Stimulated activated CD8-positive, alpha-beta memory T cell treated with anti-CD3 and anti-CD28 coated beads, Interleukin-4, amount 100 ng/mL, for 4 hours (primary cell): ENCODE measurements at places on chromosomes 16 and 17.

- no peak for DNase-seq
Measured at GRCh38 chr17:64783556-64784352, 121.6 kb upstream of the SMURF2 start.

DNA sequence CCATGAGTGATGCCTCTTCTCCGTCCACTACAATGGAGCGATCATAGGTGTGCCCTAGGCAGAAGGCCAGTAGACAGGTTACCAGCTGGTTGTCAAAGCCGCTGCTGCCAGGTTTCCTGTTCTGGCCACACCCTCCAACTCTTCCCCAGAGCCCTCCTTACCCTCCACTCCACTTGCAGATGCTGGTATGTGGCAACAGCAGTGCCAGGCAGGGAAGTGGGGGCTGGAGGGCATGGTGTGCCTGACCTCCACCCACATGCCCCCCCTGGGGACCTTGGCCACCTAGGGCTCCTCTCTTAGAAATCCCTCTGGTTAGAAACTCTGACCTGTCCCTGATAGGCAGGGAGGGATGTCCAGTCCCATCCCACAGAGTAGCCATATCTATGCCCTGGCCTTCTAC is 1.5 kb downstream of the RRAD start:
- DNase-seq = no peak

GRCh38 chr17:31598921-31599571 is 207.6 kb downstream of the RAB11FIP4 start:
- no peak for DNase-seq

GRCh38 chr17:322006-322780 is 30.4 kb downstream of the RPH3AL start:
- no peak for DNase-seq

DNA sequence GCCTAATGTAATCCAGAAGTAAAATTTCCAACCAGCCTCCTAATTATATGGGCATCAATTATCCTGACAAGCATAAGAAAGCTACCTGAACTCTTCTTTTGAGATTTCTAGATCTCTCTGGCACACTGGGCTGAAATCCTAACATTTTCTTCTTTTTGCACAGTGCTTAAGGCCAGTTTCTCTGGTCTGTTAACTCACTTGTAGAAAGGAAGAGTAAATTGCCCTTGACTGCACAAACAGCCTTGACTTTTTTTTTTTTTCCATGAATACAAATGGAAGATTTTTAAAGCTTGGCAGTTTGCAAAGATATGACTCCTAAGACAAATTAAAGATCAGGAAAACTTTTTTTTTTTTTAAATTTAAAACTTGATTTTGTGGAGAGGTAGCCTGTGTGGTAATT is 291.2 kb upstream of the MON1B start:
- DNase-seq = no peak

GRCh38 chr17:75272848-75273184 is 1.8 kb upstream of the MIF4GD start:
- no peak for DNase-seq

- no peak for DNase-seq
Measured at GRCh38 chr16:1105888-1106620, 10.0 kb upstream of the C1QTNF8 start.

DNA sequence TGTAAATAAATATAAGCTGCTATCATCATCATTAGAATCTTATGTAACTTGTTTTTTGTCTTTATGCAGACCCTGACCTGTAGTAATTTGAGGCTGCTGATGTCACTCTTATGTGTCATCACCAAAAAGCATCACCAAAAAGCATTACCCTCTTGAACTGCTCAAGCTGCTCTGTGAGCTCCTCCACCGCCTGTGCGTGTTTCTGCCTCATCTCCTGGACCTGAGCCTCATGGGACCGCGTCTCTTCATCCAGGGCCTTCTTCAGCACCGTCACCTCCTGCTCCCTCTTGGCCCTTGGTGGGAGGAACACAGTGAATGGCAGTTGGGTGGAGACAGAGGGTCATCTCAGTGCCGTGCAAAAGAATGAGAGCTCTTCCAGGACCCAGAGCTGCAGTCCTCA is 82.4 kb downstream of the NDE1 start:
- DNase-seq = no peak

GRCh38 chr17:80800481-80801391 is 190.9 kb upstream of the CHMP6 start:
- DNase-seq = no peak

DNA sequence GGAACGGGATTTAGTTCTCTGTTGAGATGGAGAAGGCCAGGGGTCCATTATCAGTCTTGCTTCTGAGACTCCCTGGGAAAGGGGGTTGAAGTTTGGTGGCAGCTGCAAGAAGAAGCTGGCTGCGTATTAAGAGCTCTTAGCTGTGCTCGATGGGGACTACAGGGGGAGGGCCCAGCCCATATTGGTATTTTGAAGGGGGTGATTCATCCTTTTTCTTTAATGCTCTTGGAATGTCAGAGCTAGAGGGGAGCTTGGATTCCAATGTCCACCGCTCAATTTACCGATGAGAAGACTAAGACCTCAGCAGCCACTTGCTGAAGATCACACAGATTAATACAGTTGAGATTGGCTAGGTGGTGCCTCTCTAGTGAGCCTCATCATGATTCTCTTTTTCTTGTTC is 5.0 kb downstream of the NOG start:
- no peak for DNase-seq

DNA sequence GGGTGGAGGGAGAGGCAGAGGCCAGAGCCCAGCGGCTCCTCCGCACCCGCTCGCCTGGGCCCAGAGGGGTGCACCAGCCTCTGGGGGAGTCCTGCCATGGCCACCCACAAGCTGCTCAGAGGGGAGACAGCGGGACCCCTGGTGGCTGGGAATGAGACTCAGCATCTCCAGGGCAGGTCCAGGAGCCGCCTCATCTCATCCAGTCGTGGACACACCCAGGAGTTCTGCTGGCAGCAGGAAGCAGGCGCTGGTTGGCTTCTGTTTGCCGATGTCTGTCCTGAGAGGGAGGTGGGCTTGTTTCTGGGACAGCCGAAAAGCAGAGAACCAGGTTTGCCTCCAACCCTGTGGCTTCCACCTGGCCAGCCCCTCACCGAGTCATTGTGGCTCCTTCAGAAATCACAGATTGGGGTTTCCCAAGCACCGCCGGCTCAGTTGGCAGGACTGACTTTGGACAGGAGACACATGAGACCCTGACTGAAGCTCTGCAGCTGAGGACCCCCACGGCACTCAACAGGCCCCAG is 49.6 kb upstream of the ENPP7 start:
- DNase-seq = no peak

GRCh38 chr17:36602924-36603384 is 1.6 kb downstream of the MRM1 start:
- no peak for DNase-seq

DNA sequence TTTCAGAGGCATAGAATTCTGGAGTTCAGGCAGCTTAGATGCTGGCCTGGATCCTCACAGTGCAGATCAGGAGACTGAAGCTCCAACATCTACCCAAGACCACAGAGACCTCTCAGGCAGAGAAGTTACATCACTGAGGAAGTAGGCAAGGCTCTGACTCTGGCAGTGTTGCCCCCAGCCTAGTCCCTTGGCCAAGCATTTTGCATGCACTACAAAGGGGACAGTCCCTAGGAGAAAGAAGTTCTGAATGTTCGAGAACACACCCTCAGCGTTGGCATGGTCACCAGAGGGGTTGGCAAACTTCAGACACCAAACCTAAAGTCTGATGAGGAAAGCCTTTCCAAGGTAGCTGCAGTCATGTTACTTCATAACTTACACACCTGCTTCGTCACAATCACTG is 2.5 kb downstream of the RANBP10 start:
- DNase-seq = no peak

DNA sequence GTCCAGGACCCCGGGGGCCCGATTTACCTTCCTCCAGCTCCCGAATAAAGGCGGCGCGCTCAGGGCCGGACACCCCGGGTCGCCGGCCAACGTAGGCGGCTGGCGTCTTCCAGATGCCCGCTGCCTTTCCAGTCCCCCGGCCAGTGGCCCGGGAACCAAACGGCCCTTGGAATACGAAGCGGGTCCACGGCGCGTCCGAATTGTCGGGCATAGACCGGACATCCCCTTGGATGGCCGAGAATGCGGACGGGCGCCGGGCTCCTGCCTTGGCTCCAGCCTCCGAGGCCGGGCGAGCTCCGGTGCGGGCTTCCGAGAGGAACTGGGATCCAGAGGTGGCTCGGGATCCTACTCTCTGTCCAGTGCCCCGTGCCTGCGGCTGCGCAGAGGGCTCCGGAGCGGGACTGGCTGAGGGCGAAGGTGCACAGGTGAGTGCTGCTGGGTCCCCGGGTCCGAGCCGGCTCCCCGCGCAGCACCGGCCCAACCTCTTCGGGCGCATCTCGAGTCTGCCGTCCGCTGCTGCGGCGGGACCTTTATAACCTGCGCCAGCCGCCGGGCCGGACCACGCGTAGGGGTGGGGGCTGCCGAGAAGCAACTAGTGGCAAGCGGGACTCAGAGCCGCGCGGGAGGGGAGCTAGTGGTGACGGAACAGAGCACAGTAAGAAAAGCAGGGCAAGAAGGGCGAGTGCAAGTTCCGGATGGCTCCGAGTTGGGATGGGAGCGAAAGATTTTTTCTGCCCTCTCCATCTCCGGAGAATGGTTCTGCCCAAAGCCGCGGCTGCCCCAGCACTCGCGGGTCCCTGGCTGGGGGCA is at the start of gene HAP1:
TSS of gene HAP1 (minus strand) at position 505 of the 810 bp plus-strand sequence. CDS start at position 496, 9 bp downstream.
- DNase-seq = no peak

DNA sequence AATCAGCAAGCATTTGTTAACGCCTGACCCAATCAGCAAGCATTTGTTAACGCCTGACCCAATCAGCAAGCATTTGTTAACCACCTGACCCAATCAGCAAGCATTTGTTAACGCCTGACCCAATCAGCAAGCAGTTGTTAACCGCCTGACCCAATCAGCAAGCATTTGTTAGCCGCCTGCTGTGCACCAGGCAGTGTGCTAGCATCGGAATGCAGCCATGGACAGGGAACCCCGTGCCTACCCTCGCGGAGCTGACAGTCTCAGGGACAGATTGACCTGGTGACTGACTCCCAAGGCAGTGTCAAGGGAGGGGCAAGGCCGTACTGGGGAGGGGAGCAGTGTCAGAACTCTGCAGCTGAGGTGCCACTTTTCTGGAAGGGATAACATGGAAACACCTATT is 66.9 kb downstream of the ABR start:
- DNase-seq = no peak

DNA sequence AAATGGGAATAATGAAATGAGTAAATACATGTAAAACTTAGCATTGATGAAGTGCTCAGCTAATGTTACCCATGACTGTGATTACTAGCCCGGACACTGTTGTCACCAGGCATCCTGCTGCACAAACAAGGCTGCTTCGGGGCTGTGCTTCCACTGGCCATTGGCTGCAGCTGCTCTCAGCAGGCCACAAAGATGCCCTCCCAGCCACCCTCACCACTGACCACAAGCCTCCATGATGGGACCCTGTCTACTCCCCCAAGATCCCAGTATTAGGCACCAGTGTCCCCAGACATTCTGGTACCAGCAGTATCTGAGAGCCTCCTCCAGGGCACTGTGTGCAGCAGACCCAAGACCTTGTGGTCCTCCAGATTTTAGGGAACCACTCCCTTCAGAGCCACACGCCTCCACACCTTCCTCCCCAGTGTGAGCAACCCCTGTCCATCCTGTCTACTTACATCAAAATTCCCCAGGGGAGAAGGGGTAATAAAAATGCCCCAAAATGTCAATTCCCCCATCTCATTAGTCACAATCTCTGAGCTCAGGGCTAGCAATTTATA is 19.7 kb upstream of the NUP93 start:
- DNase-seq = no peak

GRCh38 chr17:28363186-28363585 is 1.8 kb downstream of the SEBOX start:
- no peak for DNase-seq

DNA sequence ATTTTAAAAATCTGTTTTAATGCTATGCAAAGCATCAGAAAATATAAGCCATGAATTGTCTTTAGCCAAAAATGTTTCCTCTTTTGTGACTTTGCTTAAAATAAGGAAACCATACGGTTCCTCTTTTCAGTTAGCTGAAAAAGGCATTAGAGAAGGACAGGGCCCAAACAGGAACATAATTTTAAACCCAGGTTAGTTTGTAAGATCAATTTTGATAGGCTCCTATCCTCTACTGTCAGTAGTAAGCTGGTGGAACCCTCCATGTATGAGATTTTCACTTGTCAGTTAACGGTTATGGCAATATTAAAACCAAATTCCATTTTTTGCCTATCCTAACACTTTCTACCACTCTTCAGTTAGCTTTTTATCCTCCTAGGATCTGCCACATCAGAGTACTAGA is 4.3 kb downstream of the EVI2B start:
- DNase-seq = no peak

DNA sequence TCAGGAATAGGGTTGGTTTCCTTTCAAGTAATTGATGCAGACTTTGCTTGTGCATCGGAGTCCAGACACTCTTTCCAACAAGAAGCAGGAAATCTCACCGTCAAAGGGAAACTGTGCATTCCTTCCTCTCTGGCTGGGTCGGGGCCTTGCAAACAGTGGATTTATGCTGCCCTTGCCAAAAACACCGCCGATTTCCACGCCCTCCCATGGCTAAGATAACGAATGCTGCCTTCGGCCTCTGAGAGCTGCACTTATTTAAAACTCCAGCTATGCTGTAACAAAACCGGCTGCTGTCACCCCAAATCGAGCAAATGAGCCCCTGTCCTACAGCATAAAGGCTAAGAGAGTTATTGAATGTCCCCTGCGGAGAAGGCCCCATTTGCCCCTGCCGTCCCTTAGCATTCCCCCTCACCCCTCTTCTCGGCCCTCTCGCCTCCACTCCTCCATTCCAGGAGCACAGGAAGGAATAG is 275.5 kb upstream of the IRX5 start:
- no peak for DNase-seq

- peak; percentile 4 for DNase-seq
Measured at GRCh38 chr17:32007463-32008298, 498 bp downstream of the LRRC37B start.

DNA sequence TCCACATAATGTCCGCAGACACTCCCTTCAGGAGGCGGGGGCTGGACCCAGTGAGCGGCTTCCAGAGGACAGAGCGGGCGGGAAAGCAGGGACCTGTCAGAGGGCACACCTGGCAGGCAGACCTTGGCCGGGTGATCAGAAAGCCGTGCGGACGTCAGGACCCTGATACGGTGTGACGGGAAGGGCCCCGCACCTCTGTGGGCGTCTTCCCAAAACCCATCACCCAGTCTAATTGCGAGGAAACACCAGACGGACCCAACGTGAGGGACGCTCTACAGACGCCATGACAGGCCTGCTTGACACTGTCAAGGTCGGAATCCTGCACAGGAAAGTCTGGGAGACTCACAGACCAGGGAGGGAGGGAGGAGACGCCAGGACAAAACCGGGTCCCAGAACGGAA is 8.4 kb downstream of the LMF1 start:
- no peak for DNase-seq
